T-helper 17 cell (primary cell): ENCODE measurements at places on chromosomes 7 and 10. TPM values are rescaled to one million over a fixed set of nuclear protein-coding genes. Genes with fewer than 3 reads are reported as not detected.

Gene DYDC2
- not detected for total RNA-seq

Gene OR2A42
- not detected for total RNA-seq

Gene GNAT3
- total RNA-seq: not detected

Gene GIMAP5
- 65.3 TPM for total RNA-seq
